GOT3 (cell line): ENCODE measurements at places on chromosomes 12 and 14.

DNA sequence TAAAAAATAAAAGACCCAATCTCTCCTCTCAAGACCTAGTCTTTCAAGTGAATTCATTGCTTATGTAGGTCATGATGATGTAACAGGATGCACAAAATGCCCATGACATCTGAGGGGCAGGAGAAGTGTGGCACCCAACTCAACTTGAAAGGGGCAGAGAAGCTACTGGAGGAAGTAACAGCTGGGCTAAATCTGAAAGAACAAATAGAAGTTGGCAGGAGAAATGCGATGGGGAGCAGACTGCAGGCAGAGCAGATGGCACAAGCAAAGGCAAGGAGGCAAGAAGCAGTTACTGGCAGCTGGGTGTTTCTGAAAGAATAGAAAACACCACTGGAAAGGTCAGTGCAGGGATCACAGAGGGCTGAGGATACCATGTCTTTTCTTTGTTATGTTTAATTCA is 14.6 kb downstream of the SLC38A4 start:
- no peak for DNase-seq

GRCh38 chr14:101820283-101820798 is 58.8 kb downstream of the PPP2R5C start:
- DNase-seq, result no peak

- DNase-seq, result no peak
Measured at GRCh38 chr12:99200711-99201384, 446.7 kb upstream of the GARIN6 start.

DNA sequence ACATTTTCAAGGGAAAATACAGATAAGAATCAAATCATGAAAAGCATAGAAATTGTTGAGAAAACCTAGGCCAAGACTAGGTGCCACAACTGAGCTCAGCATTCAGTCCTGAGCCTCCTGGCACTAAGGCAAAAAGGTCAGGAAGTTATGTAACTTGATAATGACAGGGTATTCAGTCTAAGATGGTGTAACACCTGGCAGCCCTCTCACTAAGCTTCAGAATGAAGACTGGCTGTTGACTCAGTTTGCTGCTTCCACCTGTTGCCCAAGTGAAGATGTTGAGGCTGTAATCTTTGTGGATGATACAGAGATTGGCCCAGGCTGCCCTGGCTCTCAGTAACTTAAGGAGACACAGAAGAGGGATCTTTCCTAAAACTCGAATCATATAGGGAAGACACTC is 19.6 kb downstream of the PROX2 start:
- no peak for DNase-seq

- DNase-seq, result no peak
Measured at GRCh38 chr12:28878629-28879028, 270.4 kb upstream of the FAR2 start.

- DNase-seq, result no peak
Measured at GRCh38 chr12:45235087-45236025, 19.5 kb downstream of the ANO6 start.

- no peak for DNase-seq
Measured at GRCh38 chr12:95701722-95702418, 88.7 kb downstream of the NTN4 start.

DNA sequence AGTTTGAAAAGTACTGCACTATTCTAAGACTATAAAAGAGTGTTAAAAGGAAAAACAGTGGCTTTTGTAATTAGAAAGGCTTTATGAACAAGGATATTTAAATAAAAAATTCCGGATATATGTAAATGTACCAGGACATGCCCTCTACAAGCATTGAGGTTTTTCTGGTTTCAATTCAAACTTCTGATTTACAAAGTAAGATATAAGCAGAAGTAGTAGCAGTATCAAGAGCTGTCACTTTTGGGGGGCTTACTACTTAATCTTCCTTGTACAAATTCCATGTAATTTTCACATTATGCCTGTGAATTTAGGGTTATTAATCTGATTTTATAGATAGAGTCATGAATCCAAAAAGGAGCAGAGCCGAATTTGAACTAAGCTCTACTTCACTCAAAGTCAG is 170.3 kb upstream of the ATP2B1 start:
- DNase-seq, result no peak

- peak; percentile 27 for DNase-seq
Measured at GRCh38 chr14:20681348-20682126, 2.8 kb upstream of the RNASE4 start.

- no peak for DNase-seq
Measured at GRCh38 chr14:85042301-85042700, 487.6 kb upstream of the FLRT2 start.

- no peak for DNase-seq
Measured at GRCh38 chr12:68899251-68899771, 33.7 kb downstream of the CPM start.

- no peak for DNase-seq
Measured at GRCh38 chr14:102578821-102579220, 13.6 kb upstream of the RCOR1 start.

DNA sequence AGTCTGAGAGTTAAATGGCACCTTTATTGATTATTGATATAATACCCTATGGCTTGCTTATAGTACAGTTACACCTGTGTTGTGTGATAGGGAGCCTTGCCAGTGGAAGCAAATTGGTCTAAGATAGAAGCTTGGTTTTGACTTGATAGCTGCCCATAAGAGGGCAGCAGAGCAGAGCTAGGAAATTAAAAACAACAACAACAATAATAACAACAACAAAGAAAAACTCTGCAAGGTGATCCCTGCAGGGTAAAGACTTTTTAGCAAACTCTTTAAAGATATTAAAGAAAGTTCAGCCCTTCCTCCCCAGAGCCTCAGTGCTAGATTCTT is 18.0 kb upstream of the RNASE10 start:
- no peak for DNase-seq

DNA sequence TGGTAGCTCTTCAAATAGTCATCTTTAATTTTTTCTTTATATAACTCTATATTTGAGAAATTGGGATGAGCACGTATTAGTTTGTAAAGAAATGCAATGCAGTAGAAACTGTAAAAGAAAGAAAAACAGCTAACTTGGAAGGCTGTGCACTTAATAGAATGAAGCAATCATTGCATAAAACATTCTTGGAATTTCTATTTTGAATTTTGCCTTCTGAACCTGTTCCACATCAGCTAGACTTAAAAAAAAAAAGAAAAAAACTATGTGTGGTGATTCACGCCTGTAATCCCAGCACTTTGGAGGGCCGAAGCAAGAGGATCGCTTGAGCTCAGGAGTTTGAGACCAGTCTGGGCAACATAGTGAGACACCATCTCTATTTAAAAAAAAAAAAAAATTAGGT is 29.4 kb downstream of the SCN8A start:
- DNase-seq, result no peak

GRCh38 chr14:106605548-106606448 is 1079.4 kb downstream of the TMEM121 start:
- DNase-seq, result no peak

- DNase-seq, result no peak
Measured at GRCh38 chr12:86331457-86331856, 75.3 kb upstream of the MGAT4C start.

DNA sequence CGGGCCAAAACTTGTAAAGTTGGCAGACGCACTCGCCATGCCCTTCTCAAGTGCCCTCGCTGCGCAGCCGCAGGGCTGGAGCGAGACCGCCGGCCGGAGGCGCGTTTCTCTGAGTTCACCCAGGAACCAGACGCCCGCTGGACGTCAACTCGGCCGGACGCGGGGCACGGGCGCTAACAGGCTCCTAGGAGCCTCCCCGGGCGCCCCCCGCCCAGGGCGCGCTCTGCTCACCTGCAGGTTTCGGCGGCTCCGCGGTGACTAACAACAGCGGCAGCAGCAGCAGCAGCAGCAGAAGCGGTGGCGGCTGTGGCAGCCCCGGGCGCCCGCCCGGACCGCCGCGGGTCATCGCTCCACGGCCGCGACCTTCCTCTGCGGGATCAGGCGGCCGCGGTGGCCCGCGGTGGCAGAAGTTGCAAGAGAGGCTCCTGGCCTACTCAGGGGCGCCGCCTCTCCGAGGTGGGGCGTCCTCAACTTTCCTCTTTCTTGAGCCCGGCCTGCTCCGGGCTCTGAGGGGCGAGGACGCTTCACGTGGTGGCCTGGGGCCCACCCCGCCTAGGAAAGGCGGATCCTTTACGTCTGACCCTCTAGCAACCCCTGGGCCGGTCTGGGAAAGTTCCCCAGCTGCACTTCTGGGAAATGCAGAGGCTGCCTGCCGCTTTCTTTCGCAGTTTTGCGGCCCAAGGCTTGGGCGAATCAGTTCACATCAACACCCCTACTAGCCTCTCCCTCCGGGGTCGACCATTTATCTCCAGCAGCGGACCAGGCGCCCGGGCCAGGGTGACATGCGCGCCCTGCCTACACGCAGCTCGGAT is at the start of gene PLBD1:
Gene PLBD1 (minus strand): TSS at position 533 of the 812 bp plus-strand sequence. CDS start 187 bp downstream, at position 346.
- DNase-seq, result no peak

DNA sequence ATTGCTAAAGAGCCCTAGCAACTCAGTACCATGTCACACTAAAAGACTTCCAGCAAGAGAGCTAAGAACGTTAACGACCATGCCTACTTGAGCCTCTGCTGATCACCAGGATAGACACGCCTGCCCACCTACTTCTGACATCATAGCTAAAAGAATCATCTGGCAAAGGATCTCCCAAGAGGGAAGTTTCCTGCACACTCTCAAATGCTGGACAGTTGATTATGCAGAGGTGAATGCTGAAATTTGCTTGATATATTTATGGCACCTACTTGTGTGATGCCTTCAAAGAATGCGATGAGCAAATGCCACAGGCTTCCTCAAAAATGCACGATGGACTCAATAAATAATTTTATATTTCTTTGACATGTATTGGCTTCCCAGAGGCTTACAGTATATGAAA is 113.6 kb downstream of the GALC start:
- DNase-seq, result no peak

- no peak for DNase-seq
Measured at GRCh38 chr12:1318327-1319031, 275.9 kb downstream of the FBXL14 start.

- no peak for DNase-seq
Measured at GRCh38 chr14:67111022-67111421, 78.2 kb upstream of the GARIN2 start.

- DNase-seq, result no peak
Measured at GRCh38 chr12:46387670-46388069, 15.1 kb upstream of the SLC38A2 start.

DNA sequence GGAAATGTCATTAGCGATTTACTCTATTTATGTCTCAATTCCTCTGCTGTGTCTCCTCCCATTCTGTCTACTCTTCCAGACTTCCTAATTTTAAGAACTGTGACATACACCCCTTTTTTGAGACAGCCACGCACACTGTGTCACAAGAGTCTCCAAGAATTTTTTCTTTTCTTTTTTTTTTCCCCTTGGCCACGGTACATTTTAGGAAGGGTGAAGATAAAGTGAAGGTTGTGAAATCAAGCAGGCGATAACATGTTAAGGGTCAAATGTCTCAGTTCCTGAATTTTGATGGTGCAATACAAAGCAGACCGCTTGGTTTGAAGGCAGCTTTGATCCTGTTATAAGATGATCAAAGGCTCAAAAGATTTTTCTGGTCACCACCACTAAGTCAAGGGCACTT is 4.3 kb downstream of the OLR1 start:
- no peak for DNase-seq

- DNase-seq, result no peak
Measured at GRCh38 chr14:93654599-93654998, 133.7 kb downstream of the PRIMA1 start.

- DNase-seq, result peak; percentile 2
Measured at GRCh38 chr12:56079723-56080555, at the start of gene ERBB3. ERBB3 (plus strand) TSS chr12:56080165; CDS start chr12:56080301, 136 bp downstream.

GRCh38 chr12:112555621-112556233 is 137.0 kb downstream of the PTPN11 start:
- DNase-seq, result no peak

DNA sequence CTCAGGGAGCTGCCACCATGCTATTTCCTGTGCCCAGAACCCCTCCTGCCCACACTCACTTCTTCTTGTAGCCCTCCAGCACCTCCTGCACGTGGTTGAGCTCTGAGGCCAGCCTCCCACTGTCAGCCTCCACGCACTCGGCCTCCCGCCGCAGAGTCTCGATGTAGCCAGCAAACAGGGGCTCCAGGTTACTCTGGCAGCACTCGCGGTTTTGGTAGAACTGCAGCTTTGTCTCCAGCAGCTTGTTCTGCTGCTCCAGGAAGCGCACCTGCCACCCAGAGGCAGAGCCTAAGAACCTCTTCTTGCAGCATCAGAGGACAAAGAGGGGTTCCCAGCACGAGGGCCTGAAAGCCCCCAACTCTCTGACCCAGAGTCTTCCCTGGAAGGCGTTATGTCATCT is 2.1 kb downstream of the KRT83 start:
- no peak for DNase-seq

DNA sequence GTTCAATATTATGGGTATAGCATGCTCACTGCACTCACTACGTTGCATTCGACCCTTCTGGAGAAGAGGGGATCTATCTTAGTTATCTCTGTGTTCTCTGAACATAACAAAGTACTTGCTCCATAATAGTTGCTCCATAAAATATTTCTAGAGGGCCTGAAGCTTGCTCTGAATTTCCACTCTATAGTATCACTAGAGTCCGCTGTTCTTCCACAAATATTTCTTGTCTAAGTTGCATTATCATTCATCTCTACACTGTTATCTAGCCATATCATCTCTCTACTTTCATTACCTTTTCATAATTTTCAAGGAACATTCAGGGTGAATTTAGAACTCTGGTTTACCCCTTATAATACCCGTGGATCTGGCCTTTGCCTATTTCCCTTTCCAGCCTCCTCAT is 246.1 kb upstream of the PDE3A start:
- DNase-seq, result no peak

DNA sequence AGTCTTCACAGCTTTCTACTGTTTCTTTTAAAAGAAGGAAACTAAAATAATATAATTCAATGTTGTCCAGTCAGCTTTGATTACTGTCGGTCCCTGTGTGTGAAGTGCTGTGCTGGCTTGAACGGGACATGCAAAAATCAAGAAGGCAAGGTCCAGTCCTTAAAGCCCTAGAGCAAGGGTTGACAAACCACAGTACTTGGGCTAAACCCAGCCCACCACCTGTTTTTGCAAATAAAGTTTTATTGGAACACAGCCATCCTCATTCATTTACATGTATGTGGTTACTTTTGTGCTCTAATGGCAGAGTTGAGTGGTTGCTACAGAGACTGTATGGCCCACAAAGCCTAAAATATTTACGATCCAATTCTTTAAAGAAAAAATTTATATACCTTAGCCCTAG is 41.2 kb upstream of the TCL1B start:
- no peak for DNase-seq

DNA sequence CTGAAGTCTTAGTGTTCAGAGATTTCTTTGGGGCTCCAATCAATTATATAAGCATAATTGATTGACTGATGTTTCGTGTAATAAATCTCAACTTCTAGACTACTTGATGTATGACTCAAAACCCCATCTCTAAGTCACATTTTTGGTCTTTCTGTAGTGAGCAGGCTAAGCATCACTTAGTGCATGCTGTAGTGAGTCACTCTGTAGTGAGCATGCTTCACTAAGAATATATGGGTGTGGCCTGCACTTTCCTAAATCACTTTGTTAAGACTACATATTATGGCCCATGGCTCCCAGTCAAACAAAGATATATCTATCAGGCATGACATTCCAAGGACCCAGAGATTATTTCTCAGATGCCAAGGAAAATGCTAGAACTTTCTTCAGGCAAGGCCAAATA is 909.4 kb upstream of the LRFN5 start:
- no peak for DNase-seq
